ENCODE measurements at places on chromosomes 11 and 22.

DNA sequence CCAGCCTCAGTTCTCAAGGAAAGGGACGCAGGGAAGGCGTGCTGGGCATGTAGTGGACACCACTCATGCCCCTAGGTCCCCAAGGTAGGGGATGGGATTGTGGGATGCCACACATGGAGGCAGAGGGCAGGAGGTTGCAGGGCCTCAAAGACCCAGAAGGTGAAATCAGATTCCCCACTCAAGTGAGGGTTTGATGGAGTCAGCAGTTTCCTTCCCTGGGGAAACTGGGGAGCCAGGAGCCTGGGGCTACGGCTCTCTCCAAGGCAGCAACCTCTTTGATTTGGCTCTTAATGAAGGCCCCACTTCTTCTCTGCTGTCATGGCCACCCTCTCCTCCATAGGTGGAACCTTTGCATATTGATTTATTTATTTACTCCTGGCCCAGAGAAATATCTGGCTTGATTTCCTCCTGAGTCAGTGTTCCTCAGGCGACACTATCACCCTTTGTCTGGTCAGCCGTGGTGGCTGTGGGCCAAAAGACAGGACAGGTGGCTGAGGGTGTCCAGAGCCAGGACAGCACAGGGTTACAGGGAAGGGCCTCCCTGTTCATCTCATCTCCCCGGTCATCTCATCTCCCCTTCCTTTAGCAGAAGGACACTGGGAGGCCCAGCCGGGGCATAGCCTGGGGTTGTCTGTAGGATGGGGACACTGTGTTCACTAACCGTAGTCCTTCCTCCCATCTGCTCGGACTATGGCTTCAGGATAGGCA, 9.6 kb downstream of the GNAZ start:
- DNase-seq = no peak

DNA sequence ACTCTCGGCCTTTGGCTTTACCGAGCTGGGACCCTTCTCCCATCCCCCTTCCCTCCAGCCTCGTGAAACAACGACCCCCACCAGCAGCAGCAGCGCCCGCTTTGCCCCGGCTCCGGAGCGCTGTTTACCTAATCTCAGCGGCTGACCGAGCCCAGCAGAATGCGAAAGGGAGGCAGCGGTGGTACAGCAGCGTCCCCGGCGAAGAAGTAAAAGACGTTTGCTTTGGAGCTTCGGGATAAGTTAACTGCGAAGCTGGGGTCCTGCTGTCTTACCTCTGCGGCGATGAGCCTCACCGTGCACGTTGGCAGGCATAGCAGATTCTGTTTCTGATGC, 2.0 kb upstream of the LARGE1 start:
- peak; percentile 52 for DNase-seq

DNA sequence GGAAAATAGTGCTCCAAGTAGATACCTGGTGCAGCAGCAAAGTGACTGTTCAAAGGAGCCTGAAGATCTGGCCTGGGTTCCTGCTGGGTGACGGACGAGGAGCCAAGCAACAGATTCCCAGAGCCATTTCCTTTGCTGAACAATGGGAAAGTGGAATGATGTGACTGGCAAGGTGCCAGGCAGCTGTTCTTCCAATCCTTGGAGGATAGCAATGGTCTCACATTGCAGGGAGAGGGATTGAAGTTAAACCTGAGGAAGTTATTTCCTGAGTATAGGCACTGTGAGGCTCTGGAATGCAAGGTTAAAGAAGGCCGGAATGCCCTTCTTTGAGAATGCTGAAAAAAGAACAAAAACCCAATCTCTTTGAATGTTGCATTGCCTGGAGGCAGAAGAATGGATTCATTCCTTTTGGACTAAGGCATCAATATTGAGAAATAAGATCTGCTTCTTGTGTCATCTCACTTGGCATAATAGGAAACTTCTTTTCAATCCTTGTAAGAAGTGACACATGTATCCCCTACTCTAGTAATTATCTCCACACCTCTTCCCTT, 223.8 kb downstream of the BLID start:
- no peak for DNase-seq

DNA sequence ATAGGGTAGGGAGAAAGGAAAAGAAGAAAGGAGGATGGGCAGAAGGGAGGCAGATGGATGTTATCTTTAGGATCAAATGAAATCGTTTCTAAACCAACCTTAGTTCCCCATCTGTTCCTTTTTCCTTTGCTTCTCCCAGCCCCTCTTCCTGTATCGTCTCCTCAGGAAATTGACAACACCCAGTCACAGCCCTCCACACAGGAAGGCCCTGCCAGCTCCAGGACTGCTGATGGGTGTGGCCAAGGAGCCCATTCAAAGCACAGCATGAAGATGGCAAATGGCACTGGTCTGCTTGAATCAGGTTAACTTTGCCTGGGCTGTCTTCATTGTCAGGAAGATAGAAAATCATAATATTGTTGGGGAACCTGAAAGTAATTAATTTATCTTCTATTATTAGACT, 164.8 kb downstream of the C11orf87 start:
- DNase-seq = no peak

DNA sequence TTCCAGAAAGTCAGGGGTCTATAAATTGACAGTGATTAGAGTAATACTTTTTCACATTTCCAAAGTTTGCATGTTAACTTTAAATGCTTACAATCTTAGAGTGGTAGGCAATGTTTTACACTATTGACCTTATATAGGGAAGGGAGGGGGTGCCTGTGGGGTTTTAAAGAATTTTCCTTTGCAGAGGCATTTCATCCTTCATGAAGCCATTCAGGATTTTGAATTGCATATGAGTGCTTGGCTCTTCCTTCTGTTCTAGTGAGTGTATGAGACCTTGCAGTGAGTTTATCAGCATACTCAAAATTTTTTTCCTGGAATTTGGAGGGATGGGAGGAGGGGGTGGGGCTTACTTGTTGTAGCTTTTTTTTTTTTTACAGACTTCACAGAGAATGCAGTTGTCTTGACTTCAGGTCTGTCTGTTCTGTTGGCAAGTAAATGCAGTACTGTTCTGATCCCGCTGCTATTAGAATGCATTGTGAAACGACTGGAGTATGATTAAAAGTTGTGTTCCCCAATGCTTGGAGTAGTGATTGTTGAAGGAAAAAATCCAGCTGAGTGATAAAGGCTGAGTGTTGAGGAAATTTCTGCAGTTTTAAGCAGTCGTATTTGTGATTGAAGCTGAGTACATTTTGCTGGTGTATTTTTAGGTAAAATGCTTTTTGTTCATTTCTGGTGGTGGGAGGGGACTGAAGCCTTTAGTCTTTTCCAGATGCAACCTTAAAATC, 5.3 kb downstream of the MALAT1 start:
- DNase-seq = no peak

- no peak for DNase-seq
Measured at GRCh38 chr11:85672105-85672902, 7.4 kb upstream of the CREBZF start.
